ENCODE measurements at places on chromosomes 2 and 18.

GRCh38 chr18:48161191-48161910, 230.9 kb upstream of the SMAD2 start:
- peak; percentile 56 for DNase-seq

DNA sequence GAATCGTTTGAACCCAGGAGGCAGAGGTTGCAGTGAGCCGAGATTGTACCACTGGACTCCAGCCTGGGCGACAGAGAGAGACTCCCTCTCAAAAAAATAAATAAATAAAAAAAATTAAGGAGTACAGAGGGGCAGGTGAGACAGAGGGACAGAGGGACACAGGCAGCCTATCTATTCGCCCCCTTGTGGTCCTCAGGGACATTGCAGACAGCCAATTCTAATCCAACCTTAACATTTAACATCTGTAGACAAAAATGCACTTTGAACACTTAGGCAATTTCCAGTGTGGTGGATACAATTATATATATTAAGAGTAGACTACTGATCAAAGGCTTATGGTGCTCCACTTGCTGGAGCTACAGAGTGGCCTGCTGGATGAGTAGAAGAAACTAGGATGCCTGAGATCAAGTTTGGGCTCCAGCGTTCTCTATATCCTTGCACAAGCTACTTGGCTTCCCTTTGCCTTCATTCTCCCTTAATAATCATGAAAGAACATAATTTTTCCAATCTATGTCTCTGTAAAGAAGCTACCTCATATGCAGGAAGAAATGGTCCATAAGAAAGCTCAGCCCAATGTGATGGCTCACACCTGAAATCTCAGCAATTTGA, 8.2 kb upstream of the SMARCAL1 start:
- DNase-seq = no peak

DNA sequence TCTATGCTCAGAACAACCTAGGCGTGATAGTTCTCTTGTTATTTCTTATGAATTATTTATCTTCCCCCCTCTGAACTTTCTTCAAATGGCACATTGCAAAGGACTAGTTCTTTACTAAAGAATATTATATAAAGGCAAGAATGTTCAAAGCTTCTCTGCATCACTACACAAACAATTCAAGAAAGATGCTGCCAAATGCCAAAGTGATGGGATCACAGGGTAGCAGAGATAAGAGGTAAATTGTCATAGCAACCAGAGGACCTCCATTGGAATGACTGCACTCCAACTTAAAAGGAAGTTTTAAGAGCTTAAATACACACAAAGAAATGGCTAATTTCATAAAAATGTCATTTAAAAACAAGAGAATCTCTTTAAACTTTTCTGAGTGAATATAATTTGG, 72.8 kb downstream of the AQP4 start:
- no peak for DNase-seq

DNA sequence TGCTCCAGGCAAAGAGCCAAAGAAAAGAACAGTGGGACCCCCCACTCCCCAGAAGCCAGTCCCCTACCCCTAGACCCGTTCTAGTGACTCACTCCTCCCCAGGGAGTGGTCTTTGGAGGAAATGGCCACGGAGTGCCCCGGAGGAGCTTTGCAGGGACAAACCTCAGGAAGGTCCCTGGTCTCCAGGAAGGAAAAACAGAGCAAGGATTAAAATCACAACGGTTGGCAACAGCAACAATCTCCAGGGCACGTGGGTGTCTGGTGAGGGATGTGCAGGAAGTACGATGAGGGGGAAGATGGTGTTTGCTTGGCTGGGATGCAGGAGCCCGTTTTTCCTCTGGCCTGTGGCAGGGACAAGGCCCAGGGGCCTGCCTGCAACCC, 135.0 kb downstream of the SMAD2 start:
- DNase-seq = no peak

- DNase-seq = no peak
These were observed 2.0 kb downstream of the IHH start for GRCh38 chr2:219058541-219059374.

DNA sequence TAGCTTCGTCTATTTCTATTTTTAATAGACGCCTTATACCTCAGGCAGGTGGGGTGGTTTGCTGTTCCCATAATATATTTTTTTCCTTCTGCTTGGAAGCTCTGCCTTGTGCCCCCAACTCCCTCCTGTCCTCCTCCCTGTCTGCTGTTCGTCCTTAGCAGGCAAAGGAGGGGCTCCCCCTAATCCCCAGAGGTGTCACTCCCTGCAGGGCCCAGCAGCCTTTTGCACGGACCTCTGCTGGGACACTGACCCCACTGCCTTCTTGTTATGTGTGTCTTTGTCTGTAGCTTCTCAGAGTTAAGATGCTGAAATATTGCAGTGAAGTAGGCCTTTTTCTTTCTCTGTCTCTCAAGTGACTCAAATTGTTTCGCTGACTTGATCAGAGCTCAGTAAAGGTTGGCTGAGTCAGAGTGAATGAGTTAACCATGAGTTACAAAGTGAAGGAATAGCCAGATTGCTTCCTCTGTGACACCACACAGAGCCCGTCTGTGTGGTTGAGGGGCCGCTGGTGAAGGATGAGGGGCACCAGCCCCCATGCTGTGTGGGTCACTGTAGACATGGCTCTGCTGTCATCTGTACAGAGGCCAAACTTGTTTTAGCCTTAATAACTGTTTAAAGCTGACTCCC, 47.7 kb downstream of the PRKCE start:
- DNase-seq = no peak

DNA sequence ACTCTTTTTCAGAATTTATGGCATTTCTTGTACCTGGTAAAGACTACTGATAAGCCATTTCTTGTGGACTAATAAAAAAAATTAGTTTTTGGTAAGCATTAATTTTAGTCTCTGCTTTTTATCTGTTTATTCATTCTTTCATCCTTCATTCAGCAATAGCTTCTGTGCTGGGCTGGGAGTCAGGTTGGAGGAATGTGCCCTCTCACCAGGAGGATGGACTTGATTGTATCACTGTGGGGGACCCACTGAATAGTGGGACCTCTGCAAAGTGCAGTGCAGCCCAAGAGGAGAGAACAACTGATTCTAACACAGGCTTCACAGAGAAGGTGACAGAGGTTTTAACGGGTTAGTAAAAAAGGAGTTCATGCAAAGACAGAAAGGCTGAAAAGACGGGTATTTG, 39.1 kb downstream of the CDC42EP3 start:
- no peak for DNase-seq

DNA sequence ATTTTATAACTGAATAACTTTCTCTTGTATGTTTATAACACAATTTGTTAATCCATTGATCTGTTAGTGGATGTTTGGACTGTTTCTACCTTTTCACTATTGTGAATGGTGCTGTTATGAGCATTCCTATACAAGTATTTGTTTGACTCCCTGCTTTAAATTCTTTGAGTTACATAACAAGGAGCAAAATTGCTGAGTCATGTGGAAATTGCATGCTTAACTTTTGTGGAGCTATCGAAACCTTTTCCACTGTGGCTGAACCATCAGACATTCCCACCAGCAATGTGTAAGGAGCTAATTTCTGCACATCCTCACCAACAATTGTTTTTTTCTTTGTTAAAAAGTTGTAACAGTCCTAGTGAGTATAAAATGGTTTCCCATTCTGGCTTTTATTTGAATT, 415.5 kb downstream of the CBLN2 start:
- no peak for DNase-seq

- DNase-seq = no peak
These were observed 166.9 kb downstream of the ANAPC1 start for GRCh38 chr2:111716905-111717775.

- no peak for DNase-seq
These were observed 7.3 kb upstream of the UGP2 start for GRCh38 chr2:63834401-63834800.
